A549 (cell line): ENCODE measurements at places on chromosomes 11 and 22.
A peak's percentile ranks its signal among the peaks of the same experiment; 100 is the strongest.

GRCh38 chr11:14413307-14414069, 54.5 kb upstream of the RRAS2 start:
- DNase-seq, result peak; percentile 20

- no peak for DNase-seq
These were observed 319.2 kb upstream of the API5 start for GRCh38 chr11:42992594-42992993.

- DNase-seq, result no peak
These were observed 1.1 kb upstream of the GSTT4 start for GRCh38 chr22:24006207-24006913.

DNA sequence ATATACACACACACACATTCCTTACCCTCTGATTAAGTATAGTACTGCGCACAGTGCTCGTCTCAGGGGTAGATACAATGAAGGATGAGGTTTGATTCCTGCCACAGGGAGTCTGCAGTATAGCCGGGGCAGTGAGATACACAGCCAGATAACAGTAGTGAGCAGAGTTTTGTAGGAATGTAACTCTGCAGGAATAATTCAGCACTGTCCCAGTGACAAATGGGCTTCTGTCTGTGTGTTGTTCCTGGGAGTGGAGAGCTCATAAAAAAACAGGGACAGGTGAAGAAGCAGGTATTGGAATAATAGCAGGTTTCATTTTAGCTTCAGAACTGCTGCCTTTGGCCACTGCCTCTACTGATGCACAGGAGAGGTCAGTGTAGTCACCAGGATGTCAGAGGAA, 85.3 kb upstream of the OR9Q1 start:
- no peak for DNase-seq

DNA sequence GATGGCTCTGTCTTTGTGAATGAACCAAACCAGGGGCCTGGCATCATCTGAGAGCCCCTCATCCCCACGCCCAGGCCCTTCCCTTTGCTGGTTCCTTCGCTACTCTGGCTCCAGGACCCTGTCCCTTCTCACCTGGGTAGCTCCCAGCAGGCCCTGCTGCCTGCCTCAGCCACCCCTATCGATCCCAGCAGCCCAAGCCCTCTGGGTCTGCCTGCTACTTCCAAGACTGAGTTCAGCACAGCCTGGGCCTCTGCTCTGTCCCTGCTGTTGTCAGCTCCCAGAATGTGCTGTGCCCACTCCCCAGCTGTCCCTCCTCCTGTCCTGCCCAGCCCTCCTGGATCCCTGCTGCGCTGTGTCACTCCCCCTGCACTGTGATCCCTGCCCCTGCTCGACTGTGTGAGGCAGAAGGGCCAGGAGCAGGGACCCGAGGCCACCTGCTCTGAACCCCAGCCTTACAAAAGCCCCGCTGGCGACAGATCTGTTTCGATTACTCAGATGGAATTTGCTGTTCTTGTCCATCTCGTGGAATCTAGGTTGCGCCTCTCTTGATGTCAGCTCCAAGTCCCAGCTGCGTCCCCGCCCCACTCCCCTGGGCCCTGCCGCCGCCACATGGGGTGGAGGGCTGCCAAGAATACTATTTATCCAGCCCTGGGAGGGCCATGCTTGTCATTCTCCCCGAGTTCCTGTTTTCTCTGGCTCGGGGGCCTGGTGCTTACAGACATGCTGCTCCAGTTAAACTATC, 13.0 kb downstream of the MRPL21 start:
- DNase-seq, result no peak

DNA sequence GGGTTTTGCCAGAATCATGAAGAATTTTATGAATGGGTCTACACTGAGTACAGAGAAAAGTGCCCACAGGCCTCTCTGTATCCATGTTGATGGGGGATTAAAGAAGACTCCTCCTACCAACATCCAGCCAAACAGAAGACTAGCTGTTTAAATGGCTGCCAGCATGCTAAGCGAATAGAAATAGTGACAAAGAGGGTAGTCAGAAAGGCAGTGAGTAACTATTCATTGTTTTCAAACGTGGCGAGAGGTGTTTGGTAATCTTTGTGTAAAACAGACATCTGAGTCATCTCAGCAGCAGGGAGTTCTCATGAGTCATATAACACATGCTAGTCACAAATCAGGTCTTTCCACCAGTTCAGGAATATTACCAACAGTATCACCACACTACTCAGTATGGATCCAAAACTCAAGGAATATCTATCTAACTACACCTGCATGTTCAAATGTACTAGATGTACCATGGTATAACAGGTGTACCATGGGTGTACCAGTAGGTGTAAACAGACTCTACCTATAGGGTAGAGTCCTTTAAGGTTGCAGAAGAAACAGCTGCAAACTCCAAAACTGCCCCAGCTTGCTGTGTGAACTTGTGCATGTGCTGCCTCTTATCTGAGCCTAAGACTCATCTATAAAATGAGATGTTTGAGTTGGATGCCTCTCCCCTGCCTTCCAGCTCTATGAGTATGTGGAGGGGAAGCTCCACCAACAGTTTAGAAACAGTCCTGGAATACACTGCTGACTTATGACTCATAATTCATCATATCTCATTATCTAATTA, 82.0 kb downstream of the SLC1A2 start:
- DNase-seq, result peak; percentile 90

DNA sequence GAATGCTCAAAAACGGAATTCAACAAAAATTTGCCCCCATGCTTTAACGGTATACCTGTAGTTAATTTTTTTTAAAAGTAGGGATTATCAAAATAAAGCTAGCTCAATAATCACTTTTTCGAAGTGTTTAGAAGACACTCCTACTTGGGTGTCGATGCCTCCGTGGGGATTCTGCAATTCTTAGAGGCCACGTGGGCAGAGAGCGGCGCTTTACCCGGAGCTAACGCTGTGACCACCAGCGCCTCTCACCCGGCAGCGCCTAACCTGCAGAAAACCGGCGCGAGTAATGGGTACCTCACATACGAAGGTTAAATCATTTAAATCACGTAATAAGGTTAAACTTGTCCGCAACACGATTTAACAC, 583 bp downstream of the TAF1D start:
- DNase-seq, result peak; percentile 35

GRCh38 chr11:83852775-83853442, 566.7 kb upstream of the CCDC90B start:
- DNase-seq, result no peak

DNA sequence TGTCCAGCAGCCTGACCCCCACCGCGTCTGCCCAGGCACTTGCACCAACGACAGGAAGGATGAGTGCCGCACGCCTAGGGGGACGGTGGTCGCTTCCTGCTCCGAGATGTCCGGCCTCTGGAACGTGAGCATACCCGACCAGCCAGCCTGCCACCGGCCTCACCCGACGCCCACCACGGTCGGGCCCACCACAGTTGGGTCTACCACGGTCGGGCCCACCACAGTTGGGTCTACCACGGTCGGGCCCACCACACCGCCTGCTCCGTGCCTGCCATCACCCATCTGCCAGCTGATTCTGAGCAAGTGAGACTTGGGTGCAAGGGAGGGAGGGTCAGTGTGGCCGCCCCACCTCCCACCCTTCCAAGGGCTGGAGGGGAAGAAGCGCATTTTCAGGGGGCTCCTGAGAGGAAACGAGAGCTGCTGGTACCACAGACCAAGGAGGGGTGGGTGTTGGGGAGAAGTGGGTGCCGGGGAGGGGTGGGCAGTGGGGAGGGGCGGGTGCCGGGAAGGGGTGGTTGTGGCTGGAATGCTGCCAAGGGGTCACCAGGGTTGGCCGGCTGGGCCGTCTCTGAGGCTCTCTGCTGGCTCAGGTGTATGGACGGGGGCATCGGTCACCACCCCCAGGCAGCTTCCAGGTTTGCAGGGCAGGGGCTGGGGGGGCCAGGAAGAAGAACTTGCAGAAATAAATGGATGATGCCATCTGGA, 27.7 kb upstream of the MUC5B start:
- no peak for DNase-seq

DNA sequence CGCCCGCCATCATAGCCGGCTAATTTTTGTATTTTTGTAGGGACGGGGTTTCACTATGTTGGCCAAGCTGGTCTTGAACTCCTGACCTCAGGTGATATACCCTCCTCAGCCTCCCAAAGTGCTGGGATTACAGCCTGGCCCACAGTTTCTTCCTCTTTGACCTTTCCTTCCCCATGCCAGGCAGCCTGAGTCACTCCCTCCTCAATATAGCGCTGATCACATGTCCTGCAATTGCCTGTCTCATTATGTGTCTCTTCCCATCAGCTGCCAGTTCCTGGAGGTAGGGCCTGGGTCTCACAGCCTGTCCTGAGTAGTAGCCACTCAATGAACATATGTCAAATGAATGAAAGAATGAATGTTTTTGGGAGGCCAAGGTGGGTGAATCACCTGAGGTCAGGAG, 43.0 kb upstream of the CCDC134 start:
- no peak for DNase-seq

DNA sequence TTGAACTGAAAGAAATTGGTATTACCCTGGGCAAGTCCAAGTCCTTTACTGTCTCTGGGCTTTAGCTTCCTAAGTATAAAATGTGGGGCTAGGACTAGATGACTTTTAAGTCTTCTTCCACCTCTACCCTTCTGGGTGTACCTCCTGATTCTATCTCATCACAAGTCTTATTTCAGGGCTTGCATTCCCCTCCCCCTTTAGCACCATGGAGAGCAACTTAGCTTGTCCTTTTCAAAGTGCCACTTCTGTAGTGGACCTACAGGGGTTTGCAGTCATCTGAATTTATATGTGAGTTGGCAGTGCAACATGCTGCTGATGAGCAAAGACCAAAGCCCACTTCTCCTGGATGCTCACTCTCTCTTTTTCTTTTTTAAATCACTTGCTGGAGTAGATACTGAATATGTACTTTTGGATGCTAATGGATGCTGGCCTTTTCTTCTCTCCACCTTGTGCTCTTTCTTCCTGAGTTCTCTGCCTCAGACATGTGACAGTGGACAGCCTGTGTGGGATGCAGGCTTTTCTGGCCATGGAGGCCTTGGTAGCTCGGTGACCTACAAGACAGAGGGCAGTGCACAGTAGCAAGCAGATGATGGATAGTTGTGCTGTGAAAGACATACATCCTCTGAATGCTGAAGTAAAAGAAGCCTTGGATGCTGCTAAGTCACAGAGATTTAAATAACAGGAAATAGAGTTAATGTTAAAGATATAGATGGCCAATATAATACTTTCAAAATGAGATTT, 185.0 kb downstream of the NELL1 start:
- no peak for DNase-seq
